Hematopoietic multipotent progenitor cell treated with erythropoietin and hydrocortisone succinate and interleukin-3 and kit ligand, for 4 days (in vitro differentiated cells): ENCODE measurements at places on chromosomes 11 and 22.

DNA sequence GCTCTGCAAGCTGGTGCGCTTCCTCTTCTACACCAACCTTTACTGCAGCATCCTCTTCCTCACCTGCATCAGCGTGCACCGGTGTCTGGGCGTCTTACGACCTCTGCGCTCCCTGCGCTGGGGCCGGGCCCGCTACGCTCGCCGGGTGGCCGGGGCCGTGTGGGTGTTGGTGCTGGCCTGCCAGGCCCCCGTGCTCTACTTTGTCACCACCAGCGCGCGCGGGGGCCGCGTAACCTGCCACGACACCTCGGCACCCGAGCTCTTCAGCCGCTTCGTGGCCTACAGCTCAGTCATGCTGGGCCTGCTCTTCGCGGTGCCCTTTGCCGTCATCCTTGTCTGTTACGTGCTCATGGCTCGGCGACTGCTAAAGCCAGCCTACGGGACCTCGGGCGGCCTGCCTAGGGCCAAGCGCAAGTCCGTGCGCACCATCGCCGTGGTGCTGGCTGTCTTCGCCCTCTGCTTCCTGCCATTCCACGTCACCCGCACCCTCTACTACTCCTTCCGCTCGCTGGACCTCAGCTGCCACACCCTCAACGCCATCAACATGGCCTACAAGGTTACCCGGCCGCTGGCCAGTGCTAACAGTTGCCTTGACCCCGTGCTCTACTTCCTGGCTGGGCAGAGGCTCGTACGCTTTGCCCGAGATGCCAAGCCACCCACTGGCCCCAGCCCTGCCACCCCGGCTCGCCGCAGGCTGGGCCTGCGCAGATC is 16.5 kb downstream of the P2RY2 start:
- no peak for DNase-seq

DNA sequence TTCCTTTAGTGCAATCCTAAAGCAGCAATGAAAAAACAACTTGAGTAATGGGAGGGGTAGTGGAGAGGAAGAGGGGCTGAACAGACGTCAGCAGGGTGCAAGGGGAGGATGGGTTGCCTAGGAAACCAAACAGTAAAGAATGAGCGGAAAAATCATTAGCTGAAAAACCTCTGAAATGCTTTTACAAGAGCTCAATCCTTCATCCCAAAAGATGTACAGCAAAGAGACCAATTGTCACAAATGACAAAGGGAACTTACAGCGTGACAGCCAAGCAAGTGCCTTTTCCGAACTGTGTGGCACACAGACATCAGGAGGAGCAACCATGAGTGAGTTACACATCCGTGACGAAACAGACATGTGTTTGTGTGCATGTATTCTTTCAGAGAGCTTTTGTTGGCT is 104.6 kb downstream of the SIK3 start:
- DNase-seq, result no peak

- DNase-seq, result no peak
Observed at GRCh38 chr11:66365711-66366619, 5.6 kb downstream of the SLC29A2 start.

DNA sequence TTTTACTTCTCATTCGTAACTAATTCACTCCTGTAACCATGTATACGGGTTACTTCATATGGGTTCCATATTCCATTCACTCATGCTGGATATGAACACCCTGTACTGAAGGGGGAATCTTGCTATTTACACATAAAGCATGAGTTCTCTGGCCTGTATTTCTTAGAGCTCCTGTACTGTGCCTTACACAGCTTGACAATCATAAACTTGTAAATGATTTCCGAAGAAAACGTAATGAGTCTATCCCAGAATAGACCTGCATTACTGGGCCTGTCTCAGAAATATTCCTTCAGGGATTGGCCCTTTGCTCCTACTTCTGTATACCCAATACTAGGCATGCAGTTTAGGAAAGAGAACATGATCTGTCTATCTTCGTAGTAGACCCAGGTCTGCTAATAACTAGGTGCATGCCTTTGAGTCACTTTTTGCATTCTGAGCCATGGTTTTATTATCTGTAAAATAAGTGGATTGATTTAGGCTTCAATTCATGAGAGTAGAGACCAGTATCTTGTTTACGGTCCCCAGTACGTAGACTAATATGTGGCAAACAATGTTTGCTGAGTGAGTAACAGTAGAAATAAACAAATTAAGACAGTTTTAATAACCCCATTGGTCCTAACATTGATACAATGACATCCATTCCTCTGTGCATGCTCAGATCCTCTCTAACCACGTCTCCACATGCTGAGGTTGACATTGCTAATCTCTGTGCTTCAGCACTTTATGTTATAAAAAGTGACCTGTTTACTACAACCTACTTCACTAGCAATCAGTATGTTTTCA is 1.2 kb downstream of the CCDC34 start:
- DNase-seq, result no peak

- no peak for DNase-seq
Observed at GRCh38 chr11:45298718-45299117, 12.6 kb upstream of the SYT13 start.

DNA sequence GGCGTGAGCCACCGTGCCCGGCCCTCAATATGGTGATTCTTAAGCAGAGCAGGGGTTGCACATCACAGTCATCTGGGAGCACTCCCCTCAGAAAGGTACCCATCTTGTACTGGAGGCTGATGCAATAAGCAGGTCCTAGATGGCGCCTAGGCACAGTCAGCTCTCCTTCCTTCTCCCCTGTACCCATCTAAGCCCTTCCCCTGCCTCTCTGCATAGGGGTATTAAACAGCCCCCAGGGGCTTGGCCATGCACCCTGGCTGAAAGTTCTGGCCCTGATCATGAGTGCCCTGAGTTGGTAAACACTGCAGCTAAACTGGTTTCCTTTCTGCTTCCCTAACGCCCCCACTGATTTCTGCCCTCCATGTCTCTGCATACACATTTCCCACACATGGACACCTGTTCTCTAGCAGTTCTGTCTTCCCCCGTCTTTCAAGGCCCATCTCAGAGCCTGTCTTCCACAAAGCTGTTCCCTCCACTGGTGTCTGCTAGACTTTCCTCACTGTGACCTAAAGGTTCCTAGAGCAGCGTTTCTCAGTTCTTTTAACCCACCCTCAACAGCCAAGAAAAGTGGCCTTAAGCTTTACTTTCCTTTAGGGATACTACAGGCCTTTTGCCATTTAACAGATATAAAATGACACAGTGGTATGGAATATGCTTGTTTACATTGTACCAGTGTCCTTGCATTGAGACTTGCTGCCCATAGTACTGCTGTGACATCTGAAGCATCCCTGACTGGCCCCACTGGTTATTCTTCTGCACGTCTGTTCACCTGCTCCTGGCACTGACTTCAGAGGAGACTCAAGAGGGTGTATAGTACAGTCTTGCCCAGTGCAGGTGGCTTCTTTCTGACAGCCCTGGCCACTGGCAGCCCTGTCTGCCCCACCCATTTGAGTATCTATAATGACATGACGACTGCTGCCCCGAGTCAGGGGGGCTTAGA is 15.6 kb downstream of the UBE2L3 start:
- DNase-seq, result no peak

GRCh38 chr11:2310073-2310785 is 8.4 kb downstream of the TSPAN32 start:
- peak; percentile 18 for DNase-seq

GRCh38 chr11:108790501-108791299 is 125.8 kb downstream of the DDX10 start:
- DNase-seq, result peak; percentile 37

DNA sequence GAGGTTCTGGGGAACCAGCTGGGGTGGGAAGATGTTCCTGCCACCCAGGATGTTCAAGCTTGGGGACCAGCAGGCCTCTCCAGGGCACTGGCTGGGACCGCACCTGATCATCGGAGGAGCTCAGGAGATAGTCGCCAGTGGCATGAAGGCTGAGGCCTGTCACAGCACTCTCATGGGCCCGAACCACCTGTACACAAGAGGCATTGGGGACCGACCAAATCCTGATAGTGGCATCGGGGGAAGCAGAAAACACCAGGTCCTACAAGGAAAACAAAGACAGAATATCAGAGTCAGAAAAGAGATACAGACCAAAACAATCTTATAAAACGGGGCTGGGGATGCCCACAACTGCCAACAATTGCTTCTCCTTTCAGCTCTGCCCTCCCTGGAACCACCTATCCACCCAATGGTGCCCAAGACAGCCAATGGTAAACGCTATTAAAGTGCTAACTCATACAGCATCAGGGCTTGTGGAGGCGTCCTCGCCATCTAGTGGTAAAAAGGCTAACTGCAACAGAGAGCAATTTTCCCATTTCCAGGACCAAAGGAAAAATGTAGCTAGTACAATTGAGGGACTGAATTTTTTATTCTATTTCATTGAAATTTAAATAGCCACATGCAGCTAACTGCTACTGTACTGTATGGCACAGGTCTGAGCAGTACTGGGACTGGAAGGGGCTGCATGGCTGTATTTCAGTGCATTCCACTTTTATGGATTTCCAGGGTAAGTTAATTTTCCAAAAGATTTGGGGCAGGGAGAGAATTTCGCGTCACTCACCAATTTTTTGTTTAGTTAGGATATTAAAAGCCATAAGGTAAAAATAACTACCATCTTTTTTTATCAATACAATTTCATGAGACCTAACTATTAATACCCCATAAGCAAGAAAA is 7.1 kb downstream of the PRPF19 start:
- peak; percentile 90 for DNase-seq

GRCh38 chr11:73716153-73717056 is 44.5 kb downstream of the RAB6A start:
- DNase-seq, result peak; percentile 68

DNA sequence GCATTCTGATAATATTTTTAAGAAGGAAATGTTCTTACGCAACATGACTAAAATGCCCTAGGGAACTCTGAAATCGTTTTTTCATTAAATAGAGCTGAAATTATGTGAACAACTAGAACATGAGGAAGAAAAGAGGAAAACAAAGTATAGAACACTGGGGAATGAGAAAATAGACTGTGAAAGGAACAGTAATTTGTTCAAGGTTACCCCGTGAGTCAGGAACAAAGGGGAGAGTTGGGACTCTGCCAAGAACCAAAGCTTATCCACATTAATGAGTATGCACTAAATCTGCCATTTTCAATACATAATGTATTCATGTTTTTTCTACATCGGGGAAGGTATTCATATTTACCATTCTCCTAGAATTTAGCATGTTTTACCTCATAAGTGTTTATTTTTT is 961.8 kb upstream of the CCDC90B start:
- DNase-seq, result no peak

GRCh38 chr11:108870373-108871020 is 205.6 kb downstream of the DDX10 start:
- no peak for DNase-seq

DNA sequence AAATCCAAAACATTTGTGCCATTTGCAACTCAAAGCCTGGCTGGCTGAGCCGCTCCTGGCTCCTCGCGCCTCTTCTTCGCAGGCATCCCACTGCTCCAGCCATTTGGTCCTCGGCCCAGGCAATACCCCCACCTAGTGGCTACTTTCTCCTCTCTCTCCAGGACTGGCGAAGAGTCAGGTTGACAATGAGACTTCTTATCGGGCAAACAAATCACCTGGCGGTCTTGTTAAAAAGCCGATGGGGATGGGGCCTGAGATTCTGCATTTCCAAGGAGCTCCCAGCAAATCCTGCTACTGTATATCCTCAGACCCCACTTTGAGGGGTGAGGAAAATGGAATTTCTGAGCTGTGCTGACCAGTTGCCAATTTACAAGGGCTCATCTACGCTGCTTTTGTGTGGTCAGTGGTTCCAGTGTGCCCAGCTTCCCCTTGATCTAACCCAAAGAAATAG is 89.0 kb downstream of the ISX start:
- DNase-seq, result peak; percentile 75

GRCh38 chr11:131468565-131468964 is 98.2 kb downstream of the NTM start:
- DNase-seq, result no peak

DNA sequence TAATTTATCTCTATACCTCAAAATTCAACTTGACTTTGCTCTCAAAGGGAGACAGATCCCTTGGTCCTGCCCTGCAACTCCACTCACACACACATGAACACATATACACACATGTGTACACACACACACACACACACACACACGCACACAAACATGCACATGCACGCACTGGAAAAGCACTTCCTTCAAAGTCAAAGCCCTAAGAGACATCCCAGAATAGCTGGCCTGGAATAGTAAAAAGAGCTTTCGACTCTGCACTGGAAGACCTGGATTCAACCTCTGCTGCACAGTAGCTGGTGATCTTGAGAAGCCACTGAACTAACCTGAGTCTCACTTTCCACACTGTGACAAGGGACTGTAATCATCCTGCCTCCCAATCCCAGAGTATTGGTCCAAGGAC is 26.8 kb downstream of the TENM4 start:
- DNase-seq, result no peak

GRCh38 chr11:17098038-17098437 is 20.6 kb upstream of the RPS13 start:
- no peak for DNase-seq

GRCh38 chr22:31530823-31531195 is 34.5 kb downstream of the SFI1 start:
- no peak for DNase-seq
